ENCODE measurements at places on chromosomes 13 and 19. TPM values are rescaled to one million over a fixed set of nuclear protein-coding genes. Genes with fewer than 3 reads are reported as not detected.

The LSM14A gene
- total RNA-seq, result 81.2 TPM

The KCNN4 gene
- 0.46 TPM for total RNA-seq

The TTC9B gene
- total RNA-seq, result not detected

The MZF1 gene
- 7.9 TPM for total RNA-seq

The SLC10A2 gene
- total RNA-seq, result not detected

The CBY2 gene
- total RNA-seq, result not detected

The NPHS1 gene
- total RNA-seq, result not detected

The ZNF681 gene
- total RNA-seq, result 0.32 TPM

The POLR2E gene
- total RNA-seq, result 88.0 TPM

The ZNF480 gene
- 3.9 TPM for total RNA-seq

The FCAR gene
- not detected for total RNA-seq

The ZNF296 gene
- total RNA-seq, result under 0.01 TPM

The SOHLH2 gene
- total RNA-seq, result 0.46 TPM

The ABHD8 gene
- total RNA-seq, result 9.9 TPM

The ARHGEF1 gene
- total RNA-seq, result 35.6 TPM

The PHF11 gene
- total RNA-seq, result 21.4 TPM

The NDUFB7 gene
- 335 TPM for total RNA-seq

The PRKCSH gene
- 102 TPM for total RNA-seq

The POU2F2 gene
- total RNA-seq, result 0.15 TPM

The OR4F17 gene
- not detected for total RNA-seq

The ZNF77 gene
- 9.7 TPM for total RNA-seq

The LILRA1 gene
- not detected for total RNA-seq

The KBTBD7 gene
- 7.9 TPM for total RNA-seq

The FAM32A gene
- 118 TPM for total RNA-seq

The FBXO27 gene
- 1.2 TPM for total RNA-seq

The ZNF446 gene
- total RNA-seq, result 4.3 TPM

The ZNF90 gene
- total RNA-seq, result 0.65 TPM

The PRTN3 gene
- total RNA-seq, result not detected

Data from epithelial cell of umbilical artery (primary cell).